ENCODE measurements at places on chromosomes 16 and 17.

DNA sequence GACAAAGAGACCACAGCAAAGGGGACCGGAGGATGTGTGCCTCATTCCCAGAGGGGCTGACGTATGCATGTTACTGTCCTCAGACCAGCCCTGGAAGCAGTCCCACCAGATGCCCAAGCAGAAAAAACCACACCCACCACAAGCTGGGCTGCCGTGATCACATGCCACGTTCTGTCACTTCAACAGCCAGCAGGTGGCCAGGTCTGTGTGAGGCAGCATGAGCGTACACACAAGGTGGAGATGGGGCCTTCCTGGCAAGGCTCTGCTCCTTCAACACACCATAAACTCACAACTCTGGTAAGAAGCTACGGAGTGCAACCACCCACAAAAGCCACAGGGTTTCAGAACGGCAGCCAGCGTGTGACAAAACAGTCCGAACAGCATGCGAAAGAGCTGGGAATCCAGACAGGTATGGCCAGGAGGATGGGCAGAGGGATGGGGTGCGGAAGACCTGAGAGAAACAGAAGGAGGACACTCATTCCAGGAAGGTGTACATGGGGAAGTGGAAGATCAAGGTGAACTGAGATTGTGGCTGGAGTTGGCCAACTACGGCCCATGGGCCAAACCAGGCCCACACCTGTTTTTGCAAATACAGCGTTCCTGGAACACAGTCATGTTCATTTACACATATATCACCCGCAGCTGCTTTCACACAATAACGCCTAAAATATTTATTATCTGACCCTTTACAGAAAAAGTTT, 27.9 kb downstream of the MBTPS1 start:
- DNase-seq, result no peak

GRCh38 chr16:73426433-73427160, 378.7 kb upstream of the ZFHX3 start:
- DNase-seq, result no peak

- no peak for DNase-seq
Measured at GRCh38 chr17:66578781-66579489, 256.0 kb upstream of the CACNG5 start.

- DNase-seq, result no peak
Measured at GRCh38 chr16:15141586-15141985, 47.5 kb upstream of the RRN3 start.

- DNase-seq, result no peak
Measured at GRCh38 chr17:50565402-50566350, 5.2 kb downstream of the CACNA1G start.

DNA sequence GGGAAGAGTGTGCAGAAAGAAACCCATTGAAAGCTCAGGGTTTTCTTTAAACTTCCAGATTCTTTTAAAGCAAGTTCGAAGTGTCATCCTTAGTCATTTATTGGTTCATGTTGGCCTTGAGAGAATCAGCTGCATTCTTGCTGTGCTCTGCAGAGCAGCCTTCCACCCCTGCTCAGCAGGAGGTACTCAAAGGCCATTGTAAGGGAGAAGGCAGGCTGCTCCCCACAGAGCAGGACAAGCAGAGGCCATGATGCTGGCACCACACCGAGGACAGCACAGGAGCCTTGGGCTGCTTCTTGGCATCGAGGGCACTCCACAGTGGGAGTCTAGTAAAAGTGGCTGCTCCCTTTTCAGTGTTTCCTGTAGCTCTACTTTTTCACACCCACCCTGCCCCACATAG, 29.6 kb downstream of the NMT1 start:
- DNase-seq, result no peak

- no peak for DNase-seq
Measured at GRCh38 chr17:27415120-27415795, 41.0 kb upstream of the KSR1 start.

- DNase-seq, result no peak
Measured at GRCh38 chr16:2008009-2008526, 1.6 kb downstream of the ZNF598 start.

GRCh38 chr16:73021866-73022495, 25.9 kb downstream of the ZFHX3 start:
- DNase-seq, result no peak

DNA sequence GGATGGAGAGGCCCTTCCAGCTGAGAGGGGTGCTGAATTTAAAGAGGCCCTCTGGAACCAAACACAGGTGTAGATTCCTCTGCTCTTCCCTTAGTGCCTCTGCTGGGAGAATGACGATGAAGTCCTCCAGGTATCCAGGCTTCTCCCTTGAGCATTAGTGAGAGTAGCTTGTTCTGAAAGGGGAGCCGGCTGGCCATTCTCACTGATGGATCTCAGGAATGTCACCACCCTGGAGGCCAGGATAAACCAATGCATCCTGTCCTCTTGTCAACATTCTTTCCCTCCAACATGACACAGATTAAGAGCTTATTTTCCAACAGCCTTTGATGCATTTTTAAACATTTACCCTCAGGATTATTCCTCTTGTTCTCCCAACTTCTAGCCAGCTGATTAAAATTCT, 325.5 kb downstream of the CA10 start:
- no peak for DNase-seq

GRCh38 chr17:69503711-69504110, 89.2 kb downstream of the MAP2K6 start:
- no peak for DNase-seq

GRCh38 chr17:67392111-67392510, 15.0 kb downstream of the PITPNC1 start:
- no peak for DNase-seq

DNA sequence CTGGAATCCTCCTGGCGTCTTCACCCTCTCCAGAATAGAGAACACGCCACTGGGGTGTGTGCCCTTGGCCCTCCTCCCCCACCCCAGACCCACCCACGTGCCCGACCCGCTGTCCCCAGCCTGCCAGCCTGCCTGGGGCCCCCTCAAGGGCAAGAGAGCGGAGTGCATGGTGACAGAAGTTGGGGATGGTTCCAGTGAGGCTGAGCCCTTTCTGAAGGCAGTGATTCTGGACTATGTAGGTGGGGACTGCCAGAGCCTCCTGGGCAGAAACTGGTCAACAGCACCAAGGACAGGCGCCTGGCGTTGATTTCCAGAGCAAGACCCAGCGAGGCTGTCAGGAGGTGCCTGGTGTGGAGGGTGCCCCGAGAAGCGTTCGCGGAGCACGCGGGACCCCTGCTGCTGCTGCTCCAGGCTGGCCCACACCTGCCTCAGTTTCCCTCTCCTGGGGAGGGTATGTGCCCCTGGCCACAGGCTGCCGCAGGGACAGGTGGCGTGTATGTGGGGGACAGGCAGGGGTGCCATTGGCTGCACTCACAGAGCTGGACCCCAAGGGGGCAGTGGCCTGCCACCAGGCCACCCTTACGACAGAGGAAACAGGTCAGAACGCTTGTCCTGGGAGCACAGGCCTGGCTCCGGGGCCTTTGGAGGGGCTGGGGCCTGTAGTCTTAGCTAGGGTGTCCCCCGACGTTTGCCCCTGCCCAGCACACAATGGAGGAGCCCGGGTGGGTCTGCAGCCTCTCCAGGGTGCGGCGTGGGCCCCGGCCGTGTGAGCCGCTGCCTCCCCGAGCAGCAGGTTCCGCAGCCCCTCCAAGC, 1.2 kb downstream of the SSTR5 start:
- DNase-seq, result no peak
